MV-4-11 (cell line): ENCODE measurements at places on chromosomes 4 and X.

DNA sequence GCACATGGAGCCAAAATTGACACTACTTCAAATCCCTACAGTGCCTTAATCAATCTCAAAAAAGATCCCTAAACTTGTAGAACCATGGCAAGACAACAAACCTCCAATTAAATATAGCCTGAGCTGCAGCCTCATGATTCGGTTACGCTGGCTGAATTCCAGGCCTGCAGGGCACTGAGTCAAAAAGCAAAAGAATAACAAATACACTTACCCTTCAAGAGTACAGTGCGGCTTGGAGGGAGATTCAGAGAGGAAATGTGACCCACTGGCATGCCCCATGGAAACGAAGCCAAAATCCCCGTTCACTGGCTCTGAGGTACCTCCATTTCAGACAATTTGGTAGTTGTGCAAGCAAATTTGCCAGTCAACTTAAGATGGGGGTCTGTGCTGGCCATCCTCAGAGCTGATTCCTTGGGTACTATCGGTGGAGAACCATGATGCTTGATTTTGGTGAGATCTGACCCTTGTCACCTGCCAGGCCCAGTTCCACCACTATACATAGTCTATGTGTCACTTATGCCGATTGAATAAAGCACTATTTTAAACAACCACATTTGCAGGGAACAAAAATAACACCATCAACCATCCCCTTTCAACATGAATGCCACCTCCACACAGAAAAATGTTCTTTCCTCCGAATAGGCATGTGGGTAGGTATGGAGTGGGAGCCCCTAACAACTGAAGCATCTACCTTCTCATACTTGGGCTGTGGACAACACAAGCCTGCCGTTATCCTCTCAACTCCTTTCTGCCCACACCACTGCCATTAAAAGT is 2.1 kb downstream of the C4orf54 start:
- no peak for DNase-seq

DNA sequence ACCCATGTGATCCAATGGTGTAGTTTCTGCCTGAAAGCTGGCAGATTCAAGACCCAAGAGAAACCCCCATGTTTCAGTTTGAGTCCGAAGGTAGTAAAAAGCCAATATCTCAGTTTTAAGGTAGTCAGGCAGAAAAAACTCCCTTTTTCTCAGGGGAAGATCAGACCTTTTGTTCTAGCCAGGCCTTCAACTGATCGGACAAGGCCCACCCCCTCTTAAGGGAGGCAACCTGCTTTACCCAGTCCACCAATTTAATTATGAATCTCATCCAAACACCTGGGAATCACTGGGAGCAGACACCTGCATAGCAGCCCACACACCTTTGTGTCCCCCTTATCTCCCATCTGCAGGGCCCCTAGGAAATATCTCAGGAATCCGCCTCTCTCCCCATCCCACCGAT is 322.0 kb downstream of the STK32B start:
- no peak for DNase-seq

- no peak for DNase-seq
These were observed 15.3 kb upstream of the HMGB3 start for GRCh38 chrX:150967786-150968185.

GRCh38 chrX:109902665-109903064 is 100.2 kb upstream of the TMEM164 start:
- DNase-seq: no peak

GRCh38 chrX:83759872-83760271 is 101.1 kb upstream of the CYLC1 start:
- peak; percentile 0 for DNase-seq

GRCh38 chr4:121212806-121213205 is 48.7 kb upstream of the TNIP3 start:
- no peak for DNase-seq

DNA sequence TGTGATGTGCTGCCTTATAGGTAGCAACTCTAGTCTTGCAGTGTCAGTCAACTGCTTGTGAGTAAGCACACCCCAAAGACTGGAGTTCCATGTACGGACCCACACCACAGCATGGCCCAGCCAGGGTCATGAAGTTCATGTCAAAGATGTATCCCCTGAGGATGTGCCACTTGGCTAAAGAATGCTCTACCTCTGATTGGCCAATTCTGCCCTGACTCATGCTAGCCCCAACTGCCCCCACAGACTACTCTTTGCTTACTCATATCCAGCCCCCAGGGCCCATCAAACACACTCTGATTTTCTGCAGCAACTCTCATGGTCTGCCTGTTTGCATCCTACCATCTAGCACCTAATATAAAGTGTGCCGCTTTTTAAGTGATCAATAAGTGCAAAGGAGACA is 62.5 kb downstream of the CHRDL1 start:
- no peak for DNase-seq

- DNase-seq: peak; percentile 25
These were observed 43.2 kb downstream of the SLC9A6 start for GRCh38 chrX:136028383-136028984.

GRCh38 chr4:2787230-2788100 is 5.4 kb upstream of the SH3BP2 start:
- peak; percentile 97 for DNase-seq

DNA sequence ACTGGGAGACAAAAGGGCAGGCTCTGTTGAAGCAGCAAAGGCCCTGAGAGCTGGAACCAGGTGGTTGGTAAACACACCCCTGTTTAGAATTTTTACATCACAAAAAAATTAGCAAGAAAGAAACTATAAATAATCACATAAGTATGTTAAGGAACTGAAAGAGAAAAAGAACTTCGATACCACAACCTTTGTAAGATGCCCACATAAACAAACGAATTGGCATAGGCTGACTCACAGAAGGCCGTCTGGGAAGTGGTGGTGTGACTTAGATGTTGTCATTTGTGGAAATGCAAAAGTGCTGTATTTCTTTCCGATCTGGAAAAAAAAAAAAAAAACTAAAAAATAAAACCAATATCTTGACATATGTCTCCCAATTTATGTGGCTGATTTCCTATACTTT is 235.1 kb downstream of the USP46 start:
- DNase-seq: peak; percentile 72
